ENCODE measurements at places on chromosomes 7 and 10.

- no peak for DNase-seq
Observed at GRCh38 chr7:125450749-125451148, 521.1 kb upstream of the POT1 start.

- DNase-seq = no peak
Observed at GRCh38 chr10:76155961-76156360, 724.5 kb downstream of the LRMDA start.

DNA sequence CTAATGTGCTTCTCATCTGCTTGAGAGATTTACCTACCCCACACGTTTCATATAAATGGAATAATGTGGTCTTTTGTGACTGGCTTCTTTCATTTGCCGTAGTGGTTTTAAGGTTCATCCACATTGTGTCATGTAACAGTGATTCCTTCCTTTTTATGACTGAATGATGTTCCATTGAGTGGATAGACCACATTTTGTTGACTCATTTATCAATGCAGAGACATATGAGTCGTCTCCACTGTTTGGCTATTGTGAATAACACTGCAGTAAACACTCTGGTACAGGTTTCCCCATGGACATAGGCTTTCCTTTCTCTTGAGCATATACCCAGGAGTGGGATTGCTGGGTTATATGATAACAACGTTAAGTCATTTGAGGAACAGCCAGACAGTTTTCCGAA, 2.0 kb upstream of the AOC1 start:
- DNase-seq = no peak

GRCh38 chr7:5670183-5670935, 111.1 kb downstream of the RNF216 start:
- DNase-seq = no peak

DNA sequence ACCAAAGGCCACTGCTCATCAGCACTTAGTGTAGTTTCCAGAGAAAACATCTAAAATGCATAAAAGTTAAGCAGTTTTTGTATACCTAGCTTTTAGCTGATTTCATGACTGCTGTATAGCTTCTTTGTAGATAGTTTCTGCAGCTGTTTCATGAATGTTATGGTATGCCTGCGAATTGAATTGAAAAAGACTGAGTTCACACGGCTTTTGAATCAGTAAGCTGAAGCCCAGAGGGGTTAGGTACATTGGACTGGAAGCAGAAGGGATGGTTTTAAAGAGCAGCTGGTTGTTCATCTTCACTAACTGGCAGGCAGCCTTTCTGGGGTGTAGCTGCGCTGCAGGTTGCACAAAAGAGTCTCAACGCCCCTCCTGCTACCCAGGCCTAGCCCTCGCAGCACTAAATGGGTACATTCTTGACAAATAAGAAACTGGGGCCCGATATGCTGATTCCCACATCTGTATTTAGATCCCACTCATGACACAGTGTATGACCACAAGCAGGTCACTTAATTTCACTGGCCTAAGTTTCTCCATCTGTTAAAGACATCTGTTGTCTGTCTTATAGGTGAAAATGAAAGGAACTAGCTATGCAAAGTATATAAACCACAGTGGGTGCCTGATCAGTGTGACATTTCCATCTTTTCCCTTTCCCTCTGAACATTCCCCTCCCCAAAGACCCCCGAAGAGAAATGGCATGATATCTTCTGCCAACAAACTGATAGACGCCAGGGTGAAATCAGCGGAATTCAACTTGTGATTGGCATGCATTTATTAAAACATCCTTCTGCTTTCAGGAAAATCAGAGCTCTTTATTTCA, 85.9 kb upstream of the AGBL3 start:
- no peak for DNase-seq

- DNase-seq = no peak
Observed at GRCh38 chr7:110470420-110470819, 620.5 kb upstream of the LRRN3 start.

DNA sequence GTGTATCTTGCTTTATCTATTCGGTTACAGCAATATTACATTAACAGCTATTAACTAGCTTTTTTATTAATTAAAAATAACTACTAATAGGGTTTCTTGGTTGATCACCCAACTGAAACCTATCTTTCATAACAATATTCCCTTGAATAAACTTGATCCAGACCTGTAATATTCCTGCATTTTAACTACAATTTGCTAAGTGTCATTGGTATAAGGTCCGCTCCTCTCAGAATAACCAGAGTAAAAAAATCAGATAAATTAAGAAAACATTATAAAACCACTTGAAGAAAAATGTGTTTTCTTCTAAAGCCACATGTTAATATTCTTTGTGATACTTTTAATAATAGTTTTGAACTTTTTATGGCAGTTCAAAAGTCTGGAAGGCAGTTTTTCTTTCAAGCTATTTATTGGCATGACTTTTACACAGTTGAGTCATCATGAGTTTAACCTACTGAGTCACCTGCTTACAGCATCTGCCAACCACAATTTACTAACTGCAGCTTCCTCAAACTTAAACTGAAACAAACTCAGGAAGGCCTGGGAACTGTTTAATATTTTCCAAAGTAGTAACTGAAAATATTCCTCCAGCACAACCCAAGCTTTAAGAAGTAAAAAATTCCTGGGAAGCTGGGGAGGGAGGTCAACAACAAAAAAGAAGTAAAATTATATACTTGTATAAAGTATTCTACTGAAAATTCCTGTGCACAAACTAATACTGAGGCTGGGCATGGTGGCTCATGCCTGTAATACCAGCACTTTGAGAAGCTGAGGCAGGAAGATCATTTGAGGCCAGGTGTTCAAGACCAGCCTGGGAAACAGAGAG, 103.2 kb downstream of the NRBF2 start:
- DNase-seq = peak; percentile 50

DNA sequence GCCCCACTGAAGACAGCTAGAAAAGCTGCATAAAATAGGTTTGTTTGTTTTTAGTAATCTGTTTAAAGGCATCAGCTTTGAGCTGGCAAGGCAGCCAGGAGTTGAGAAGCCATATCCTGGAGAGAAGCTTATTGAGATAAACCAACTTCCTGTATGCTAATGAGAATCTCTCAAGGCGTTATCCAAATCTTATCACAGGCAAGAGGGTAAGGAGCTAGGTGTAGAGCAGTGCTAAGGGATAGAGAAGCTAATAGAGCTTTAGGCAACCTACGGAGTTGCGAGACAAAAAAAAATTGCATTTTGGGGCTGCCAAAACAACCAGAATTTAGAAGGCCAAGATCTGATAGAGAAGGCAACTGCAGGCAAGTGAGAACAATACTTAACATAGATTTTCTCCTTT, 641.6 kb downstream of the SH2D4B start:
- DNase-seq = no peak

- DNase-seq = no peak
Observed at GRCh38 chr10:34789966-34790506, 25.1 kb downstream of the PARD3 start.

- peak; percentile 32 for DNase-seq
Observed at GRCh38 chr7:50812841-50813475, 30.3 kb upstream of the GRB10 start.

DNA sequence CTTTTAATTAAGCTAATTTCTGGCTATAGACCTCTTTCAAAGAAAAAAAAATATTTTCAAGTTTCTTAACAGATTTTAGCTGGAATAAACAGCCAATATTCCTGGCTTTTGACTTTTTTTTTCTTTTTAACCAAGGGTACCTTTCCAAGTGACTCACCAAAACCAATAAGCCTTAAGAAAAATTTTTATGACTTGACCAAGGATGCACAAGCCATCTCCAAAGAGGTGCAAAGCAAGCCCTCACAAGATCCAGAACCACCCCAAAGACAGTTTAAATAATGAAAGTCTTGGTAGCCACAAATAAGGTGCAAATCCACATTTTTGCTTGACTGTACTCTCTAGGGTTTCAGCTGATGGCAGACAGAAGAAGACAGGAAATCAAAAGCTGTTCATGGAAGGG, 76.5 kb downstream of the MAPK8 start:
- DNase-seq = no peak

DNA sequence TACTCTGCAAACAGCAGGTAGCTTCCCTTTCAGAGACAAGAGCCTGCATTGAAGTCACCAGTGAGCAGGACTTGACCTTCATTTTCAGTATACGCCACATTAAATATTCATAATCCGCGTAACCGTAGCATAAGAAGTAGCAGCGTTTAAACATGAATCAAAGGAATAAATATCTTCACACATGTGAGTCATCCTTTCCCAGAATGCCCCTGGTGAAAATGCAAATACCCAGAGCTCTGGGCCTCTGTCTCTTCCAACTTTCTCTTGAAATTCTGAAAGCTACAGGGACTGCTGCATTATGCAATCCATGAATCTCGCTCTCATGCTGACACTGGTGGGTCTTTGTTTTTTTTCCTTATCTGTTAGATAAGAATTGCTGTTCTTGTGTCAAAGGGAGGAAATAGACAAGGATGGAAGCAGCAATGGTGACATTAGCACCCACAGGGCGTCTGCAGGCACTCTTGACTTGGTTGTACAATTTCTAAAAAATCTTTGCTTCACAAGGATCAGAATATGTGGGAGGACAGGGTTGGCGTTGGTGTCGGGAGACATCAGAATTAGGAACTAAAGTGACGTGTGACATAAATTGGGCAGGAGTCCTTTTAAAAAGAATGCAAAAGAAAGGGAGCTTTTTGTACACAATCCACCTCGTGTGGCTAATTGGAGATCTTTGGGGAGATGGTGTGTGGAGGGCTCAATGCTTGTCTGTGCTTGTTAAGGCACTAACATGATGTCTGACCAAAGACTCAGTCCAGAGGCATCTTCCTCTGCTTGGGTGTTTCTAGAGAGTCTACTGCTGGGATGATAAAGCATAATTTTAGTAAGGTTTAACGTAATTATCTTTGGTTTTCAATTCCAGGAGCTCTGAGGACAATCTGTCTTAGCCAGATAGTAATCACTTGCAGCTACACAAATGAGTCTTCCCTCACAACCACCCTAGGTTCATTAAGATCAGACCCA, 390.3 kb downstream of the KCNMA1 start:
- no peak for DNase-seq

- no peak for DNase-seq
Observed at GRCh38 chr10:122931088-122931906, 20.9 kb downstream of the FAM24A start.

DNA sequence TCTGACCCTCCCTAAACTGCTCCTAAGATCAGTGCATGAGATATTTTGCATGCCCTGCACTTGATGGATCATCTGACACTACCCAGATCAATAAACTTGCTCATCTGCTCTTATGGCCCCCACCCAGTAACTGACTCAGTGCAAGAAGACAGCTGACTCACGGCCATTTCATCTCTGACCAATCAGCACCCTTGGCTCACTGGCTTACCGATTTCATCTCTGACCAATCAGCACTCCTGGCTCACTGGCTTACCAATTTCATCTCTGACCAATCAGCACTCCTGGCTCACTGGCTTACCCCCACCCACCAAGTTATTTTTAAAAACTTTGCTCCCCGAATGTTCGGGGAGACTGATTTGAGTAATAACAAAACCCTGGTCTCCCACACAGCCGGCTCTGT, 37.2 kb upstream of the OPTN start:
- DNase-seq = no peak

DNA sequence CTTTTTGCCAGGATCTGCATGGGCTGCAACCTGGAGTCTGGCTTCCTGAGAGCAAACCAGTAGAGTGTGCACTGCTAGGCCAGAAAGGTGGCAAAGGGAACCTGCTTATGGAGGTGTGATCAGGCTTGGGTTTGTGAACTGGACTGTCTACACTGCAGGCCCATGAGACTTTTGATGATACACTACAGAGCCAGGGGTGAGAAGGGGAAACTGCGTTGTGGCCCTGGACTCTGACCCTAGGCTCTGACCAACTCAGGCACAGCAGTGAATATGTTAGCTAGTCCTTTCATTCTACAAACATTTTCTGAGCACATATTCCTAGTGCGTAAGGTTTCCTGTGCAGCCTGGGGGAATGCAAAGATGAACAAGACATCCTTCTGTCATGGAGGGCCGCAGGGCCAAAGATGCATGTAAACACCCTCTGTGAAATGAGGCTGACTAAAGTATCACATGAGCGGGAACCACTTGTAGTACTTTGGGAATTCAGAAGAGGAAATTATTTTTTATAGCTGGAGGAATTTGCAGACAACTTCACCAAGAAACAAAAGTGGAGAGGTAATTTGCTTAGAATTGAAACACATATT, 63.8 kb upstream of the HPS1 start:
- no peak for DNase-seq

DNA sequence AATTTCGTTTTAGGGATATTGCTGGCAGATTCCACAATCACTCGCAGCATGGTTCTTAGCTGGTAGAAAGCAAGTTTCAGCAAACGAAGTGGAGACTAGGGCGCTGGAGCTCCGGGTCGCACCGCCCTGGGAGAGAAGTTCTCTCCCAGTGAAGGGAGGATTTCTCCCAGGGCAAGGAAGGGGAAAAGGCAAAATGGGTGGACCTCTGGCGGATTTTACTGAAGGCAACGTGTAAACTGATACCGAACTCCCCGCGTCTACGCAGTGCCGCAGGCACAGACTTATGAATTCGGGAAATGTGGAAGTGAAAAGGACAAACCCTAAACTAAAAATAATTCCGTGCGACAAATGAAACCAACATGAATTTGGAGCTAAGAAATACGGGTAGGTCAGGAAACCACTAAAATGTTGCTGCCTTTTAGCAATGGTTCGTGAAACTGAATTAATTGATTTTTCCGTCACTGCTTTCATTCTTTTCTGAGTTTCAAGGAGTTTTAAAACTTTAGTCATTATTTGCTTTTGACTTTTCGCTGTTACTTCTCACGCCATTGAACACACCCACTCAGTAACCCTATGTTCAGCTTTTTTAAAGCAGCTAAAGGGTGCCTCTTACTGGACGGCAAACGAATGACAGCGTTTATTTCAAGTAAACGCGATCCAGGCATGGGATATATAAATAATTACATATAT, at the start of gene MYOF:
MYOF (minus strand) TSS at position 190 of the 690 bp plus-strand sequence; CDS start at position 50, 140 bp downstream.
- DNase-seq = peak; percentile 83

- DNase-seq = no peak
Observed at GRCh38 chr10:3740157-3740871, 44.7 kb downstream of the KLF6 start.

- no peak for DNase-seq
Observed at GRCh38 chr10:5888843-5889623, 660 bp downstream of the ANKRD16 start.

- no peak for DNase-seq
Observed at GRCh38 chr10:58157076-58157766, 110.5 kb downstream of the IPMK start.

- DNase-seq = no peak
Observed at GRCh38 chr7:99728615-99729014, 6.4 kb downstream of the CYP3A7 start.

DNA sequence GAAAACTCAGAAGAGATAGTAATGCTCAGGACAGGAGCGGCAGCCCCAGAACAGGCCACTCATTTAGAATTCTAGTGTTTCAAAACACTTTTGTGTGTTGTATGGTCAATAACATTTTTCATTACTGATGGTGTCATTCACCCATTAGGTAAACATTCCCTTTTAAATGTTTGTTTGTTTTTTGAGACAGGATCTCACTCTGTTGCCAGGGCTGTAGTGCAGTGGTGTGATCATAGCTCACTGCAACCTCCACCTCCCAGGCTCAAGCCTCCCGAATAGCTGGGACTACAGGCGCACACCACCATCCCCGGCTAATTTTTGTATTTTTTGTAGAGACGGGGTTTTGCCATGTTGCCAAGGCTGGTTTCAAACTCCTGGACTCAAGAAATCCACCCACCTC, 65.9 kb upstream of the CAPZA2 start:
- no peak for DNase-seq
